GM04504 (cell line): ENCODE measurements at places on chromosomes 12 and 14.

DNA sequence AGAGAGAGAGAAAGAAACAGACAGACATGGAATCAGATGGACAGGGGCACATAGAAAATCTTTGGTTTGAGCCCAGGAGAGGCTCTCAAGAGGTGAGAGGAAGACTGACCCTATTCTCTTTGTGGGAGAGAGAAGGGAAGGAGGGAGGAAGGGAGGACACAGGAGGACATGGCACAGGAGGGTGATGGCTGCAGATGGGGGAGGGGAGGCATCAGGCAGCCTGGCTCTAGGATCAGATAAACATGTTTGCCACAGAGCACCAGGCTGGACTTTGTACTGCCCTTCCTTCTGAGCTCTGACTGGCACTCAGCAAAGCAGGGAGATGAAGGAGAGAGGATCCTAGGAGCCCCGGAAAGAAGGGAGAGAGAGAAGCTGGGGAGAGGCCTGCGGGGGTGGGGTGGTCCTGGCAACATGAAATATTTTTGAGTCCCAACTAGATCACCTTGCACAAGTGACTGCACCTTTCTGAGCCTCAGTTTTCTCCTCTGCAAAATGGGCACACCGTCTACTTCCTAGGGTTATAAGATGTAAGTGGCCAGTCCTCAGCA lies 6.1 kb downstream of the HNF1A start:
- no peak for DNase-seq

GRCh38 chr12:47864646-47865235 lies 40.1 kb downstream of the VDR start:
- DNase-seq, result no peak

DNA sequence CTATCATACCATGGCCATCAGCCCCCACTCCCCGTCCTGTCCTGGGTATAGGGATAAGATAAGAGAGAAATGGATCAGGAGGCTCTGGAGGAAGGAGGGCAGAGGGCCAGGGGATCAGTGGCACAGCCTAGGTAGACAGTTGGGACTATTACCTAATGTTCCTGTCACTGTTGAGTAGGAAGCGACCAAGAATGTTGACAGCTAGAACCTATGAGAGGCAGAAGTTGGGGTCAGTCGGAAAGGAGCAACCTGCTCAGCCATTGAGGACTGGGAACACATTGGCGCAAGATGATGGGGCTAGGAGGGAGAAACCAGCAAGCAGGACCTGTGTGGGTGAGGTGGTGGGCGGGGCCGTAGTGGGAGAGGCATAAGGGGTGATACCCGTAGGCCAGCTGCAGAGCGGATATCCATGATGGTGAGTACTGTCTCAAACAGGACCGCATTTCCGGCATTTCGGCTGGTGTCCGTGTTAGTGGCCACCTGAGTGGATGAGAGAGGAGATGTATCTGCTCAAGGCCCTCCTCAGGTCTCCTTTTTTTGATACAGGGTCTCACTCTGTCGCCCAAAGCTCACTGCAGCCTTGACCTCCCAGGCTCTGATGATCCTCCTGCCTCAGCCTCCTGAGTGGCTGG lies 3.3 kb downstream of the AP1G2 start:
- DNase-seq, result no peak

DNA sequence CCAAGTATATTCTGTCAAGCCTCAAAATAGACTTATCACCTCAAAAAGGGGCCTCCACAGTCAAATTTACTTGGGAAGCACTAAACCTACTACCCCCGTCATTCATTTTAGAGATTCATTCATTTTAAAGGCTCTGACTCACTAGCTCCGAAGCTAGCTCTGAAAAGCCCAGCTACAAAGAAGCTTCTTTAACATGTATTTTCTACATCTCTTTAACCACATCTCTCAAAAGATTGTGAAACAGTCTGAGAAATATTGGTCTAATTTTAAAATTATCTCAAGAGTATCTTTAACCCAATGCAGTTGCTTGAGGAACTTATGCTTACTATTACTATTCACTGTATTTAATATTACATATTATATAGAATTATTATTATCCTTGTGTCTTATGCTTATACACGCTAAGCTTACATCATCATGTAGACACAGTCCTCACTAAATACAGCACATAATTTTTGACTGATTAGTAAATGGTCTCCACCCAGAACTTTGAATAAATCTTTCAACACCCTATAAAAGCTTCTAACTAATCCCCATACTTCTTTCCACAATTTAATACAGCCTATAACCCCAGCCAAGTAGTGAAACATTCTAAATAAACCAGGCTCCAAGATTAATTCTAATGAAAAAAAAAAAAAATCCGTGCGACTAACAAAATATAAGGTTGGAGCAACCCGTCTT lies 7.8 kb downstream of the NT5DC3 start:
- DNase-seq, result peak; percentile 62

- no peak for DNase-seq
Observed at GRCh38 chr14:65222440-65222858, 120.1 kb upstream of the MAX start.

- no peak for DNase-seq
Observed at GRCh38 chr14:54251356-54251755, 145.5 kb upstream of the CDKN3 start.

- DNase-seq, result no peak
Observed at GRCh38 chr12:32545413-32545980, 133.6 kb upstream of the DNM1L start.
